ENCODE measurements at places on chromosomes 13 and 19.

GRCh38 chr13:112879283-112879833, 89.7 kb upstream of the MCF2L start:
- no peak for DNase-seq

- DNase-seq: no peak
Observed at GRCh38 chr19:38478273-38478971, 44.9 kb downstream of the RYR1 start.

DNA sequence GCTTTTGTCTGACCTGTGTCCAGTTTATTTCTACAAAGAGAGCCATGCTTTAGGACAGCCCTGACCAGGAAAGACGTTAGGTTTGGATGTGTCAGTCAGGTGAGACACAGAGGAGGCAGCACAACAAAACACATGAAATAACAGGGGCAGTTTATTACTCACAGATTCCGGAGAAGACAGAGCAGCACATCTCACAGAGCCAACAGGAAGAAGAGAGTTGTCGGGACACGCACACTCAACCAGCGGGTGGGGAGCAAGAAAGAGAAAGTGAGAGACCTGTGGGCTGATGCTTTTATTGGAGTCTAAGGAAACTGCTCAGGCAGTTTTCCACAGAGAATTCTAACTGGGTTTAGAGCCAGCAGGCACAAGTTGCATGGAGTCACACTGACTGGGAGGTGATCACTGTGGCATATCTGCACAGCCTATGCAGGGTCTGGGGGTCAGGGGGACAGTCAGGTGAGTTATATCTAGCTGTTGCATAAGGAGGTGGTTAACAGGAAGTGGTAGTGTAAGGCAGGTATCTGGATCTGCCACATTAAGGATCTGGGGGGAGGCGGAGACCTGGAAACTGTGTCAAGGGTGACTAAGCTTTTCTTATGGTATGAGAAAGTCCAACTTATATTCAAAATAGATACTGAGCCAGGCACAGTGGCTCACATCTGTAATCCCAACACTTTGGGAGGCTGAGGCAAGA, 24.1 kb upstream of the CEACAM20 start:
- no peak for DNase-seq

GRCh38 chr13:29749401-29750182, 100.8 kb downstream of the UBL3 start:
- DNase-seq: no peak

DNA sequence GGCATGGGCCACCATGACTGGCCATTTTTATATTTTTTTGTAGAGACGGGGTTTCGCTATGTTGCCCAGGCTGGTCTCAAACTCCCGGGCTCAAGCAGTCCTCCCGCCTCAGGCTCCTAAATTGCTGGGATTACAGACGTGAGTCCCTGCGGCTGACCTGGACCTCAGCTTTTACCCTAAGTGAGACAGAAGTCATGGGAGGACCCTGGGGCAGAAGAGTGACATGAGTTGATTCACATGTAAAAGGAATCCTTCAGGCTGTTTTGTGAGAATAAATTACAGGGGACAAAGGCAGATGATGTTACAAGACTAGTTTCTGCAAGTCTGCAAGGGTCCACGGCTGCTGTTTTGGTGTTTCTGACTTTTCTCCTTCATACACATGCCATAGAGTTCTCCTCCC, 2.6 kb upstream of the BCAM start:
- no peak for DNase-seq

- peak; percentile 80 for DNase-seq
Observed at GRCh38 chr19:51441410-51442390, 16.6 kb downstream of the SIGLEC8 start.

- DNase-seq: no peak
Observed at GRCh38 chr19:4199699-4200293, 17.3 kb downstream of the ANKRD24 start.

DNA sequence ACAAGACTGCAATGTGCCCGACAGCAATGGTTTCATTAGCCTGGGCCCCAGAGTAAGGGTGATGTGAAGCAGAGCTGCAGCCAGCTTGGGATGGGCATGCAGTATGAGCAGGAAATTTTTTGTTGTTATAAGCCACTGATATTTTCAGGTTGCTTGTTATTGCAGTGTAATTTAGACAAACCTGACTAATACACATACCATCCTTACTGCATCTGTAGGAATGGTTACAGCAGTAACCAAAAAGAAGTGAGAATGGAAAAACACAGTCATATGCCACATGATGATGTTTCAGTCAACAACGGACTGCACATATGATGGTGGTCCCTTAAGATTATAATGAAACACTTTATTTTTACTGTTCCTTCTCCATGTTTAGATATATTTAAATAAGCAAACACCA, 8.6 kb upstream of the POMP start:
- DNase-seq: no peak

DNA sequence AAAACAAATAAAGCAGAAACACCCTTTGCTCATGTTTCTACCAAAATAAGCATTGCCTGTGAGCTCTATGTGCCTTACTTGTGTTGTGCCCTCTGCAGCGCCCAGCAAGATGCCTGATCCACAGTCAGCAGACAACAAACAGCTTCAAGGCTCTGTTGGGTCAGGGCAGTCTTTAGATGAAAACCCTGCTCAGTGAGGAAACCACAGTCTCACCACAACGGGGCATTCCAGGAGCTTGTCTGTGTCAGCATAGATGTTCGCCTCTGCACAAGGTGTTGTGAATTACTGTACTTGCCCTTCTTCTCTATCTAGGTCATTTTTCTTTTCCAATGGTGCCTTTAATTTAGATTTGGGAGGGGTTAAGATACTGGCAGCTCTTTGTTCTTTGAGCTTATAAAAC, 251.9 kb downstream of the COL4A1 start:
- no peak for DNase-seq

GRCh38 chr19:57063070-57063469, 56.7 kb upstream of the USP29 start:
- DNase-seq: no peak

DNA sequence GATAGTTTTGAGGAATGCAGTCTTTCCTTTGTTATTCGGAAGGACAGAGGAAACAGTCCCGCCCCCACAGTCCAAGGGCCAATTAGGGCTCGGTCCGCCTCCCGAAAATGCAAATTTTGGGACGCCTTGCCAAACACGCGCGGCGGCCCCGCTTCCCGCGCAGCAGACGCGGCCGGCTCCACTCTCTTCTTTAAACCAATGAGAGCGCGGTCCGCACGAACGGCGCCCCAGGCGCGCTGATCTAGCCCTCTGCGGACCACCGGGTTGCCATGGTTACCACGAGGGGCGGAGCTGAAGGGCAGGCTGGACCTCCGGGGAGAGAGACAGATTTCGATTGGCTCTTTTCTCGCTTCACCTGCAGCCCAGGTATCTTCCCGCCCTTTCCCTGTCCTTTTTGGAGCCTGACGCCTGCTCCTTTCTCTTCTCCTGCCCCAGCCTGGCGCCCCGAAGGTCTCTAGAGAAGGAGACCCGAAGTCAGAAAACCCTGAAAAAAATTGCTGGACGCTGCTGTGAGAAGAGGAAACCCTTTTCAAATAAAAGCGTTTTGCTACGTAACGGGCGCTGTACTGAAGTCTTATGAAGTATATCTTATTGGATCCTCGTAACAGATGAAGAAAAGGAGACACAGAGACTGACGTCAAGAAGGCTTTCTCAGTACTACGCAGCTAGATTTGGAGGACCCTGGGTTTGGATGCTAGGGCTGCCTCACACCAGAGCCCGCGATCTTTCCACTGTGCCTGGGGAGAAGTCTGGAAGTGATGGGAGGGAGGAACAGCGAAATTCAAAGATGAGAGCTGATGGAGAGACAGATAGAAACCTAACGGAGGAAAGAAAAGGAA, 2.0 kb downstream of the PTH2 start:
- no peak for DNase-seq

- no peak for DNase-seq
Observed at GRCh38 chr19:9324584-9324962, 594 bp downstream of the ZNF559 start.

DNA sequence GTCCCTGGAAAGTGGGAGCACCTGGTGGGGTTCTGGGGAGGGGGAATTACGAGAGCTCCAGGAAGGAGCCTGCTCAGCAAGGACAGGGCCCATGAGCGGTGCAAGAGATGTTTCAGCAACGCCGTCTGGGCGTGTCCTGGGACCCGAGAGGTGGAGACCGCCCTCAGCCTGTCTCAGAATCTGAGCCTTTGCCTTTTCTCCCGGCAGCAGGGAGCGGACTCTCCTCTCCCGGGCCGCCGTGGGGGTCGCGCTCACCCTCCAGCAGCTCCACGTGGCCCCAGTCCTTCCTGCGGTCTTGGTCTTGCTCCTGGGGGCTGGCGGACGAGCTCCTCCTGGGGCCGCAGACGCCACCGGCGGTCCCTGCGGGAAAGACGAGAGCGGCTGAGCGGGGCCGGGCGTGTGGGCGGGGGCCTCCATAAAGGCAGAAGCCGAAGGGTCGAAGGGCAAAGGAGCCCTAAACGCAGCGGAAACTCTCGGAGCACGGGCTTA, 714 bp downstream of the POLRMT start:
- peak; percentile 30 for DNase-seq

GRCh38 chr19:35204799-35205732, 23.5 kb downstream of the FAM187B start:
- no peak for DNase-seq

DNA sequence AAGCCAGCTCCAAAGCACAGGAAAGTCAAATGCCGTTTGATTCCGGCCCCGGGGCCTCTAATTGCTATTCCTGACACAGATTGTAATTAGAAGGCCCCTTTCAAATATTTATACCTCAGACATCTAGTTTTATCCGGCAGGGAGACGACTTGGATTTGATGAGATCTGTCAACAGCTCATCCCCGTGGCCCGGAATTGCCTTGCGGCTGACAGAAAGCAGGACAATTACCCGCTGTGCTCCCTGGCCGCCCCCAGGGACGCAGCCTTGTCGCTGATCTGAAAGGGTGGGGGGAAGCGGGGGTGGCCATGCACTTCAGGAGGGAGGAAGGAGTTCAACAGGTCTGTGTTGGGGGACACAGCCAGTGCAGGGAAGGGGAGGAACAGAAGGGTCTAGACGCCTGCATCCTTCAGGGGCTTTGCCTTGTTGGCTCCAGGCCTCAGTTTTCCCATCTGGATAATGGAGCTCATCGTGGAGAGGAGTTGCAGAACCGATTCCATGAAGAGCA, 1.8 kb upstream of the SHD start:
- no peak for DNase-seq

GRCh38 chr13:24176351-24177101, 16.0 kb downstream of the SPATA13 start:
- DNase-seq: no peak

- DNase-seq: no peak
Observed at GRCh38 chr19:7874076-7874896, at the start of gene PRR36. PRR36 (minus strand) TSS chr19:7874390; CDS start chr19:7873689, 701 bp downstream.

DNA sequence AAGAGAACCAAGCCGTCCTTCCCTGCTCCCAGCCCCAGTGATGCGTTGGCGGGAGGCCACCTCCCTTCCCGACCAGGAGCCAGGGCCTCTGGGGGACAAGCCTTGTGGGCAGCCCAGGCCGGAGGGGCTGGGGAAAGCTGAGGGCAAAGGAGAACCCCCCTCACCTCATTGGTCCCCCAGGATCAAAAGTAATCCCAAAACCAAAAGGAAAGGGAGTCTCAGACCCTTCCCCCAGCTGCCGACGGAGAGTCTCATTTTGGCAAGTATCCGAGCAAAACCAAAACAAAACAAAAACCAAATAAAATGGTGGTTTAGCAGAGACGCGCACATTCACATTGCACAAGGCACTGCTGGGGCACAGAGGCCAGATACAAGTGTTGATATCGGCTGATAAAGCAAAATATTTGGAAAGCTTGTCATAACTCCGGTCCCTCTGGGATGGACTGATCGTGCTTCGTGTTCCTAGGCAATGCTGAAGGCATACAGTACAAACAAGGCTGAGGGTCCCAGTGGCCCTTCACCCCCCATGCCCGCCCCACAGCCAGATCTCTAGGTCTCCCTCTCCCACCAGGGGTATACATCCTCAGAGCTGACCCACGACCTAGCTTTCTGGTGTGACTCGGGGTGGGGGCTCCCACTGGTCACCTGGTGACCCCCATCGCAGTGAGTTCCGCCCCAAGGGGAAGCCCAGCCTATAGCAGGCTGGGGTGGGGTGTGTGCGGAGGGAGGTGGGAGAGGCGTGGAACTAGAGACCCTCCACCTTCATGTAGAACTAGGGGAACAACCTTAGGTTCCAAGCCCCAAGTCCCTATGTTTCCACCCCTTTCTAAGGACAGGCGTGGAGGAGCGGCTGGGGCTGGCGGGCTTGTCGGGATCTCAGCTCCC, 2.1 kb downstream of the CEBPA start:
- no peak for DNase-seq

GRCh38 chr13:97302611-97303010, 80.5 kb downstream of the MBNL2 start:
- DNase-seq: no peak

GRCh38 chr19:17011485-17011884, 15.1 kb downstream of the CPAMD8 start:
- no peak for DNase-seq

DNA sequence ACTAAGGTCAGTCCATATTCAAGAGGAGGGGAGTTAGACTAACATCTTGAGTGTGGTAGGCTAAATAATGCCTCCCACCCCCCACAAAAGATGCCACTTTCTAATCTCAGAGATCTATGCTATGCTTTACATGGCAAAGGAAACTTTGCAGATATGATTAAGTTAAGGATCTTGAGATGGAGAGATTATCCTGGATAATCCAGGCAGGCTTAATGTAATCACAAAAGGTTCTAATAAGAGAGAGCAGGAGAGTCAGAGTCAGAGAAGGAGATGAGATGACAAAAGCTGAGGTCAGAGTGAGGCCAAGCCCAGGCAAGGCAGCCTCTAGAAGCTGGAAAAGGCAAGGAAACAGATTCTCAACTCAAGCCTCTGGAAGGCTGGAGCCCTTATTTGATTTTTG, 1011.6 kb downstream of the PCDH9 start:
- no peak for DNase-seq

GRCh38 chr13:27621366-27622101, at the start of gene POLR1D:
POLR1D (plus strand) TSS chr13:27621892; CDS start chr13:27621984, 92 bp downstream.
- peak; percentile 66 for DNase-seq

GRCh38 chr19:35509861-35510625, 3.4 kb downstream of the DMKN start:
- peak; percentile 70 for DNase-seq

- DNase-seq: no peak
Observed at GRCh38 chr13:106318941-106319411, 216.5 kb downstream of the EFNB2 start.

GRCh38 chr19:51337141-51337860, 4.6 kb downstream of the VSIG10L start:
- DNase-seq: no peak

- DNase-seq: peak; percentile 64
Observed at GRCh38 chr19:10112895-10113591, 1.6 kb downstream of the P2RY11 start.

DNA sequence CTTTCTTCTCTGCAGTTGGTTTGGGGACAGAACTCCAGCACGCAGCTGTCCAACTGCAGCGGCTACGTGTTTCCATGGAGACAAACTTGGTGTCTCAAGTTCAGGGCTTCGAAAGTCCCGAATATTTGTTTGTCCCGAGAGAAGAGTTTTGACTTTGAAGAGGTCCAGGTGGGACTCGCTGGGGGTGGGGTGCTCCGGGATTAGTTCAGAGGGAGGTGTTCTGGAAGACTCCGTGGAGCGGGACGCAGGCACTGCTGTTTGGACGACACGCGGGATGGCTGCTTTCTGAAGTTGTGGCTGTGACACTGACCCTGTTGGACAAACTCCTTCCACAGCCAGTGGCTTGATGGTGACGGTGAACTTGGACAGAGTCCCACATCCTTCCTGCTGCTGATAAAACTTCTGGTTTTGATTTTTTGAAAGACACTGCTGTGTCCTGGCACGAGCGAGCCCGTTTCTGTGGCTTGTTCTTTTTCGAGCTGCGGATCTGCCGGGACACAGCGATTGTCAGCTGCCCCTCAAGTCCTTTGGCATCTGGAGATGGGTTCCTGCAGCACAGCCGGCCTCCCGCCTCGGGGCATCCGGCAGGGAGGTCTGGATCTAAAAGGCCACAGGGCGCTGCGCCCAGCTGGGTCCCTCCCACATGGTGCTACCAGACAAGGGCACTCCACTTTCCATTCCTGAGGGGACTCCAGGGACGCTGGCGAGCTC, 15.9 kb upstream of the RANBP3 start:
- no peak for DNase-seq
